CD4-positive, alpha-beta T cell treated with Interleukin-6 at 100 ng/mL for 8 hours (primary cell): ENCODE measurements at places on chromosomes 6 and 20.

GRCh38 chr6:145044641-145045246 is 690.6 kb downstream of the EPM2A start:
- no peak for DNase-seq

DNA sequence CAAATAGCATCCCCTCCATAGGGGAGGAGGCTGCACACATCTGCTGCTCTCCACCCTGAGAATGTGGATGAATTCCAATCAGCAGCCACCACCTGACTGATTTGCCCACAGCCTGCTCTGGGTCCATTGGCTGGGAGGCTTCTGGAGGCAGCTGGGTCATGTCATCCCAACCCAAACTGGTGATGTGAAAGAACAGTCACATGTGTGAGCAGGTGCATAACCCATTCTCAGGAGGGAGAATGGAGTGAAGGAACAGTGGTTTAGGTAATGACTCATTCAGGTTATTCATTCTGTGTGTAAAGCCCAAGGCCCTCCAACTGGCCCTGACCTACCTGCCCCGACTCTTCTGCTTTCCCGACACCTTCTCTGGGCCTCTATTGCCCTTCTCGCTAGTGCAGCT is 90.9 kb upstream of the GCM1 start:
- DNase-seq: no peak

GRCh38 chr6:129476248-129476564 is 233.8 kb downstream of the ARHGAP18 start:
- DNase-seq: no peak

DNA sequence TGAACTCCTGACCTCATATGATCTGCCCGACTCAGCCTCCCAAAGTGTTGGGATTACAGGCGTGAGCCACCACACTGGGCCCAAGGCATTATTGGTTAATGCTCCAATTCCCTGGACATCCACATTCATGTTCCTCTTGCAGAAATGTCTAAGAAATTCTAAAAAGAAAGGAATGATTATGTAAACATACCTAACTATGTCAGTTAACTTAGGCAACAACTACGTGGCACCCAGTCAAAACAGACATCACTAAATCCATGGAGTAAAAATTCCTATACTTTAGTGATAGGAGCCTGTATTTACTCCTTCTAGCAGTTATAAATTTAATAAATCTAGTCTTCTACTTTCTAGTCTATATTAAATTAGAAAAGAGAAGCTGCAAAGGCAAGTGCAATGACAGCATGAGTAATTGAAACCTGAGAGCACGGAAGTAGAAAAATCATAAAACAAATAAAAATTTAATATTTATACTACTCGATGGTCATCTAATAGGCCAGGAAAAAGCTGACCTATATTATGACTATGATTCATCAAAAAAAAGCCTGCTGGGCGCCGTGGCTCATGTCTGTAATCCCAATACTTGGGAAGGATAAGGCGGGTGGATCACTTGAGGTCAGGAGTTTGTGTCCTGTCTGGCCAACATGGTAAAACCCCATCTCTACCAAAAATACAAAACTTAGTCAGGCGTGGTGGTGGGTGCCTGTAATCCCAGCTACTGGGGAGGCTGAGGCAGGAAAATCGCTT is 4.2 kb downstream of the AHI1 start:
- DNase-seq: no peak

DNA sequence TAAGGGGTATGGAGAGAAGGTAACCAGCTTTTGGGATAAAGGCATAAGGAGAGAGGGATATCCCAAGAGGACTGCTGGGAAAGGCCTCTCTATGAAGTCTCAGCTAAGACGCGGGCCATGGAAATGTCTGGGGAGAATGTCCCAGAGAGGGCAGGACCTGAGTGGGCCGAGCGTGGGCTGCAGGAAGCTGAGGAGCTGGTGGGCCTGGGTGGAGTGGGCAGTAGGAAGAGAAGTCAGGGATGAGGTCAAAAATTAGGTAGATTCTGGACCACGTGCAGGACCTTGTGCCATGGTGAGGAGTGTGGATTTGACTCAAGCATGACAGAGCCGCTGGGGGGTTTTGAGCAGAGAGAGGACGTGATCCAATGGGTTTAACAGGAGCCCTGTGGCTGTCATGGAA is 66.5 kb upstream of the SULF2 start:
- DNase-seq: no peak

- DNase-seq: no peak
Observed at GRCh38 chr6:168600381-168600780, 159.4 kb downstream of the SMOC2 start.

GRCh38 chr6:158554611-158555361 is 5.1 kb upstream of the TMEM181 start:
- DNase-seq: no peak

DNA sequence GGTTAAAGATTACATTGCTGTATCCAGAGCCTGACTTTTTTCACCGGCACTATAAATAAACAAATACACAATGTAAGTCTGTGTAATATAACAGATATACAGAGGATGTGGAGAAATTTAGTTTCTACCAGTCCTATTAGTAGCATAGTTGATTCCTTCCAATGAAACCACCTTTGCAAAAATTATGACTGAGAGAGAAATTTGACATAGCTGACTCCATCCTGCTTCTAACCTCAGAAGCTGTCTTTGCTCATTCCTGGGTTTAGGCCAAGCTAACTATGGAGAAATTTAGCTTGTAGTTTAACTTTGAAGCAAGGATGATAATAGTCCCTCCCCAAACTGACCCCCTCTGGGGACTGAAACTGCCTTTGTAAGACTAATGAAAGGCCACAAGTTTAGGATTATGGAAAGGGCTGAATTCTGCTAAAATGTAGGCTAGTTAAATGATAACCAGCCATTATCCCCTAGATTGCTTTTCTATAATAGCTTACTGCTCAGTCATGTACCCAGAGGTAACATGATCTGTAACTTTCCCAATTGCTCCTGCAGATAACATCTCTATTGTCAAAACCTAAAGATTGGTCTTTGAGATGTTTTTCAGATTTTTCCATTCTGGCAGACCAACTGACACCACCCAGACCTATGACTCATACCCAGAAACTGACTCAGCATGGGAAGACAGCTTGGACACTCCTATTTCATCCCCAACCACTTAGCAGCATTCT is 172.8 kb upstream of the ARG1 start:
- DNase-seq: no peak

DNA sequence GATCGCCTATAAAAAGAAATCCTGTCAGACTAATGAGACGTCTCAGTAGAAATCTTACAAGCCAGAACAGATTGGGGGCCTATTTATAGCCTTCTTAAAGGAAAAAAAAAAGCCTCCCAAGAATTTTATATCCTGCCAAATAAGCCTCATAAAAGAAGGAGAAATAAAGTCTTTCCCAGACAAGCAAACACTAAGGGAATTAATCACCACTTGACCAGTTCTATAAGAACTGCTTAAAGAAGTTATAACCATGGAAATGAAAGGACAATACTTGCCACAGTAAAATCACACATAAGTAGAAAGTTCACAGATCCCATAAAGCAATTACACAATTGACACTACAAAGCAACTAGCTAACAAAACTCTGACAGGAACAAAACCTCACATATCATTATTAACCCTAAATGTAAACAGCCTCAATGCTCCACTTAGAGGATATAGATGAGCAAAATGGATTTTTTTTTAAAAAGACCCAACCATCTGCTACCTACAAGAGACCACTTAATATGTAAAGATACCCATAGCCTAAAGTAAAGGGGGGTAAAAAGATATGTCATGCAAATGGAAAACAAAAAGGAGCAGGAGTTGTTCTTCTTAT is 13.4 kb downstream of the SLC22A16 start:
- DNase-seq: no peak

- no peak for DNase-seq
Observed at GRCh38 chr20:1105599-1106194, 12.7 kb upstream of the PSMF1 start.

DNA sequence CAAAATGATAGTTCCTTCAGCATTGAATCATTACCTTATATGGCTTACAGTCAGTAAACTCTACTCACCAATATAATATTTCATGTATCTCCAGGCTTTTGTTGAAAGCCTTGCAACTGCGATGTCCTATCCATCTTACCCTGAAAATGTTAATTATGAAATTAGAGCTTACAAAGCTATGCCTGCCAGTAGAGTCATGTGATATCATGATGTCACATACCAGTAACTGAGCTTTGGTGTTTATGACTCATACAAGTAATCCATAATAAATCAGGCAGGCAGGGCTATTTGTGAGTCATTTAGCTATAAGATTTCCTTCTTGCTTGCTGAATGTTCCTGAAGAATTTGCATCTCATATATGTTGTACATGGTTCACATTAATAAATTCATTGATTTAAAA is 44.9 kb upstream of the FAM83B start:
- DNase-seq: no peak

GRCh38 chr6:106145741-106146227 is 59.6 kb downstream of the PRDM1 start:
- no peak for DNase-seq

- no peak for DNase-seq
Observed at GRCh38 chr20:17810062-17810631, 110.4 kb downstream of the BANF2 start.

- no peak for DNase-seq
Observed at GRCh38 chr6:127164565-127164964, 46.1 kb downstream of the RSPO3 start.

DNA sequence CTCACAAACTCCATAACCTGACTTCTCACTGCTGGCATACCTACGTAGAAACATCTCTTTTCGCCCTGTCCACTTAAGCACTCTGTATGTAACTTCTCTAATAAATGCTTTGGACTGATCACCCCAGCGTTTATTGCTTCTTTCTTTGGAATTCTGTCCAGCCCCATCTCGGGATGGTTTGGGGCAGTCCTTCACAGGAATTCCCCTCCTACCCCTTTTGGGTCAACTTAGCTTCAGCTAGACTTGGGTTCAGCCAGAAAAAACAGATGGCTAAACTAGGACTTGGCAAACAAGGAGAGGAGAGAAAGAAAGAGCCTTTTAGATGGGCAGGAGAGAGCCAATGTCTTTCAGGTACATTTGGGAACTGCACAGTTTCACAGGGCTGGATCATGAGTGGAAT is 3.9 kb upstream of the LTV1 start:
- DNase-seq: no peak

GRCh38 chr6:48426636-48427035 is 315.6 kb upstream of the PTCHD4 start:
- no peak for DNase-seq

DNA sequence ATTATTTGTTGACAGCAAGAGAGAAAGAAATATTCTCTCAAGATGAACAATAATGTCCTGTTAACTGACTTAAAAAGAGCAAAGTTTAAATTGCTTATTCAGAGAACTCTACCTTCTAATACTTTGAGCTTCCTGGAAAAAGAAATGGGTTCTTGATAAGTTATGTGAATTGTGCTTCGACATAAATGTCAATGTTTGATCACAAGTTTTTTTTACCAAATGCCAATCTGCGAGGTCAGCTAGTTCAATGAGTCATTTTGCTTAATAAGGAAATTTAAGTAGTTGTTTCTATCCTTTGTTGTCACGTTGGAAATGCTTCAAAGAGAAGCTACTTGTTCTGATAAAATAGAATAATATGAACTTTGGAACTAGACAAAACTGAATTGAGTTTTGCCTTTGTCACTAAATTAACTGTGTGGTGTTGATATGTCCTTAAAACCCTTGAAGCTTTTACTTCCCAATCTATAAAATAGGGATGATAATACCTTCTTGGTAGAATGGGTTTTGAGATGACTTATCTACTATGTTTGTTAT is 642.1 kb upstream of the FLRT3 start:
- no peak for DNase-seq

DNA sequence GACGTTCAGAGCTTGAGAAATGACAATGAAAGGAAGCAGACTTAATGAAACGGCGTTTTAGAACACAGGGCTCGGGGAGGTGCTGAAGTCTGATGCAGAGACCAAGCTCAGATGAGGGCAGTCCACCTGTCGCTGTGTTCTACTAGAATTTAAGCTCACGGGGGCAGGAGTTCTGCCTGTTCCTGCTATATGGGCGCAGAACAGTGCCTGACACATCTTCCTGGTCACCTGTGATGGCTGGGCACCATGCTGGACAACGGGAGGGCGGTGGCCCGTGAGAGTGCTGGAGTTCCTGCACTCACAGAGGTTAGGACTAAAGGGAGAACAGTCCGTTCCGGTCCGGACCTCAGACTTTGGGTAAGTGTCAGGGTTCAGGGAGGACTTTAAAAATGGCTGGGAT is 130.6 kb downstream of the ERMARD start:
- no peak for DNase-seq

GRCh38 chr6:30802731-30803130 is 58.4 kb upstream of the IER3 start:
- no peak for DNase-seq

- DNase-seq: no peak
Observed at GRCh38 chr20:16230402-16230801, 342.8 kb downstream of the KIF16B start.

DNA sequence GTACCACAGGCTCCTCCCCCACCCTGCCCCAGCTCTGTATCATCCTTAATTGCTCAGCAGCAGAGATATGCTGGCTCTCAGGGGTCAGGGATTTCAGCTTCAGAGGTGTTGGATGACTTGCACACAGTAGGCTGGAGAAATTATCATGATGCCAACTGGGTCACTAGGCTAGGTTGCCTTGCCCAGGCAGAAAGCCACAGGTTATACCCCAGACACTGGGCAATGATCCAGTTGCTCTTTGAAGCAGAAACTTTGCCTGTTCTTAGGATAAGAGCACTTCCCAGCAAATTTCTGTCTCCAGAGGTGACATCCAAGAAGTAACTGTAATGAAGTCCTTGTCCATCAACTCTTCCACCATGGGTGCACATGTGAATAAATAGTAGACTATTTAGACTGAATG is 38.3 kb upstream of the SCML4 start:
- no peak for DNase-seq

DNA sequence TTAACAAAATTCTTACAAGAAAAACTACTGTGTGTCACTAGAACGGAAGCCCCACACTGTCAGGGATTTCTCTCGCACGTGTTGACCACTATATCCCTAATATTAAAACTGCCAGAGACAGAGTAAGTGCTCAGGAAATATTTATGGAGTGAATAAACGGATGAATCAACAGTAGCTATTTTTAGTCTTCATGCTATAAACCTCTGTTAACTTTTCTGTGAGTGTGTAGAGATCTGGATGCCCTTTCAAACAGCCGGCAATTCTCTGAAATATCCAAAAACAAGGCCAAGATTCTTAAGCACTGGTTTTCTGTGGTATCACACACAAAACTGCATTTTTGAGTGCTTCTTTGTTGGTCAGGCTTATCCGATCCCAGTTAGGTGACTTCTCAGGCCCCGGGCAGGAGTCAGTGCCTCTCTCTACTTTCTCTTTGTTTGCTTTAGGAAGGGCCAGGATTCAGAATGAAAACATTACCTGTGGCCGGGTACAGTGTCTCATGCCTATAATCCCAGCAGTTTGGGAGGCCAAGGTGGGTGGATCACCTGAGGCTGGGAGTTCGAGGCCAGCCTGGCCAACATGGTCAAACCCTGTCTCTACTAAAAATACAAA is 15.7 kb downstream of the ATP9A start:
- no peak for DNase-seq

GRCh38 chr6:150169609-150170008 is 26.8 kb downstream of the PPP1R14C start:
- DNase-seq: no peak

DNA sequence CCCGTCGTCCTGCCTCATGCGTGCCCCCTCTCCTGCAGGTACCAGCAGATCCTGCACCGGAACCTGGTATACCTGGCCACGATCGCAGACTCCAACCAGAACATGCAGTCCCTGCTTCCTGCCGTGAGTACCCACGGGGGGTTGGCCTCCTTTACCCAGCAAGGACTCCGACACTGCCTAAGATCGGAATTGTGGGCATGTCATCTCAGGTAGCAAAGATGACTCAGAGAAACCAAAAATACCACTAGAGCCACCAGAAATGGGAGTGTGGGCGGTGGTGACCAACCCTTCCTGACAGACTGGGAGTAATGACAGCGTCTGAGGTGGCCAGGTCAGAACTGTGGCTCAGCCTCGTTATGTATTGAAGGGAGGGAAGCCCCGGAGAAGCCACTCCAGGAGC is 16.3 kb downstream of the SS18L1 start:
- DNase-seq: no peak
